ENCODE measurements at places on chromosomes 13 and 19.

- DNase-seq: no peak
Measured at GRCh38 chr13:50742968-50743367, 100.5 kb downstream of the DLEU7 start.

DNA sequence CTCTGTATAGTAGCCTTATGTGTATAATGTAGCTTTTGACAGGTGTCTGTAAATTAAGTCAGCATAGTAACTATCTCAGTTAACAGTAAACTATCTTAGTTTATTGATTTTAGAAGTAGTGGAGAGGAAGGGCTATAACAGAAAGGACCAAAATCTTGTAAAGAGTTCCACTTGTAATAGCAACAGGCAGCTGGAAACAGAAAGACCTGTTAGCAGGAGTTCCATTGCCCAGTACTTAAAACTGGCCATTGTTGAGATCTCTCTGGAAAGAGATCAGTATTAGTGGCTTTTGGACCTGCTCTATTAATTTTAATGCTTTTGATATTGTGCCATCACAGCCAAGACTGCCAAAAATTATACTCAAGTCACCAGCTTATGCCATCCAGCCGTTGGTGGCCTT is 32.0 kb upstream of the GARRE1 start:
- no peak for DNase-seq

DNA sequence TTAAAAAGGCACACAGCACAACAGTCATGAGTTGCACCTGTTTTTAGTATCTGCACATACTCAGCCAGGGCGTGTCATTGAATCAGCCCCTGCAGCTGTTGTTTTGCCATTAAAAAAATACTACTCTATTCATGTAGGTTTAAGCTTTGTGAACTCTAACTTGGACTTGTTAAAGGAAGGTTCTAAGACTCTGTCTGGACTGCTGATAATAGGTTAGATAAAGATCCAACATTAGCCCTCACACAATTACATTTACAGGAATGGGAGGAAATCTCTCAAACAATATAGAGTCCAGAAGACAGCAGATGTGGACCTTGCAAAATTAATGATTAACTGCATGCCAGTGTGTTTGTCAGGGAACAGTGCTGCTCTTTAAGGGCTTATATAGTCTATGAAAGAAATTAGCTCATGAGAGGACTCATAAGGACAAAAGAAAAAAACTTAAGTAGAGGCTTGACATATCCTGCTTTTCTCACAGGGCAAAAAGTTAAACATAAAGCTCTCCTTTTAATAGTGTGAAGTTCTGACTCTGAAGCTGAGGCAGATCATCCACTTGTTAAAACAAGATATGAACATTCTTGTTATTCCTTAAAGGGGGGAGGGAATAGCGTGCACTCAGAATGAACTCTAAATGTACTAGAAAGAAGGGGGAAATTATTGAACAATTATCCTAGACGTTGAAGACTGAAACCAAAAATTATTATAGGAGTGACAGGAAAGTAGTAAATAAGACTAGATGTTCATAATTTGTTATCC is 243.6 kb downstream of the NDFIP2 start:
- no peak for DNase-seq

DNA sequence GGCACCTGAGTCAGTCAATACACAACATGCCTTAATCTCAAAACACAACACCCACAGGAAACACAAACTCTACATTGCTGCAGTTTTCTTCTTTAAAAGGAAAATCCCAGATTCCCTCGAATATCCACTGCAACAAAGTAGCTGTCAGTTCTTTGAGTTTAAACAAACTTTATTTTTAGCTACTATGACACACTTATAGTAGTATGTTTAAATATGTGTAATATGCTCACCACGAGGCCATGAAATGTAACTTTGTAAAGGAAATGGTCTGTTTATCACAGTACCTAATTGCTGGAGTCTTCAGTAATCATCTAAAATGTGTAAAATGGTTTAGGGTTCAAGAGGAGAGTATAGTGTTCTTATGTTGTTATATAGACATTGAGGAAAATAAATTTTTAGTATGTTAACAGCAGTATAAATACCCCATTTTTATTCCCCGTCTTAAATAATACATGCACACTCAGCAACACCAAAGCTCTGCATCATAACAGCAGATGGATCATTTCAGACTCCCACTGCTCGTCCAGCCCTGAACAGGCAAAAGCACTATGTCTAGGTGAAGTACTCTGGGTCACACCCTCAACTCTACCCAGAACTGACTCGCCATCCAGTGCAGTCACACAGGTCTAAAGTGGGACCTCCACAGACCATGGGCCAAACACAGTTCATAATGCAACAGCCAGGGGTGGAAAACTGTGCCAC is 20.6 kb downstream of the TUBGCP3 start:
- DNase-seq: no peak

- no peak for DNase-seq
Measured at GRCh38 chr13:77353995-77354394, 27.1 kb upstream of the MYCBP2 start.

- DNase-seq: peak; percentile 19
Measured at GRCh38 chr19:48445256-48445605, 552 bp upstream of the GRWD1 start.

GRCh38 chr19:8498295-8498694 is 4.1 kb downstream of the PRAM1 start:
- no peak for DNase-seq

- DNase-seq: no peak
Measured at GRCh38 chr13:91349992-91350911, 2.8 kb downstream of the MIR17HG start.

DNA sequence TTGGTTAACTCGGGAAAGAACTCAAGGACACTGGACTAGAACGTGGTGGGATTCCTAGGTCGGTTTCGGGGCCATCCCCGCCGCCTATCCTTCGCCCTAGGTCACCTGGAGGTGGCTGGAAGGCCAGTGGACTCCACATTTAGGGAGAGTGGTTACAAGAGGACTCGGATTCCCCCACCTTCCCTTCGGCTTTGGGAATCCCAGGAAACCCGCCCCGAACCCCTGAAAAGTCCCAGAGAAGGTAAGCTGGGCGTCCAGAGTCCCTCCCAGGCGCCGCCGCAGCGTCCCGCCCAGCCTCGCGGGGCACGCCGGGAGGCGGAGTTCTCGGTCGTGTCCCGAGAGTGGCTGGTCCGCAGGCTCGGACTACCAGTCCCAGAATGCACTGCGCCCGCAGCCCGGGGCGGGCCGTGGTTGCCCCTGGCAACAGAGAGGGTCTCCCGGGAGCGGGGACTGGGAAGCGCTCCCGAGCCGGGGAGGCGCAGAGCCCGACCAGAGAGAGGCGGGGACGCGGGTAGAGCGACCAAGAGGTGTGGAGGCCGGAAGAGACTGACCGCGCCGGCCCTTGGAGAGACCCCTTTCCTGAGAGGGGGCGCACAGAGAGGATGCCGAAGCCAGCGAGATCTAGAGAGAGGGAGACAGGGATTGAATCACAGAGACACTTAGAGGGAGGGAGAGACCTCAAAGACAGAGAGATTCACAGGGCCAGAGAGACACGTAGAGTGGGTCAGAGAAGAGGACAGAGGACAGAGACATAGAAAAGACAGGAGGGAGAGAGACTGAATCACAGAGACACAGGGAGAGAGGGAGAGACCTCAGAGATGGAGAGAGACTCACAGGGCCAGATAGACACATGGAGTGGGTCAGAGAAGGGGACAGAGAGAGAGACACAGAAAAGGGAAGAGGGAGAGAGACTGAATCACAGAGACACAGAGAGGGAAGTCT is 2.6 kb upstream of the PRKCG start:
- peak; percentile 95 for DNase-seq

GRCh38 chr13:75738841-75739240 is 102.7 kb downstream of the LMO7 start:
- no peak for DNase-seq

DNA sequence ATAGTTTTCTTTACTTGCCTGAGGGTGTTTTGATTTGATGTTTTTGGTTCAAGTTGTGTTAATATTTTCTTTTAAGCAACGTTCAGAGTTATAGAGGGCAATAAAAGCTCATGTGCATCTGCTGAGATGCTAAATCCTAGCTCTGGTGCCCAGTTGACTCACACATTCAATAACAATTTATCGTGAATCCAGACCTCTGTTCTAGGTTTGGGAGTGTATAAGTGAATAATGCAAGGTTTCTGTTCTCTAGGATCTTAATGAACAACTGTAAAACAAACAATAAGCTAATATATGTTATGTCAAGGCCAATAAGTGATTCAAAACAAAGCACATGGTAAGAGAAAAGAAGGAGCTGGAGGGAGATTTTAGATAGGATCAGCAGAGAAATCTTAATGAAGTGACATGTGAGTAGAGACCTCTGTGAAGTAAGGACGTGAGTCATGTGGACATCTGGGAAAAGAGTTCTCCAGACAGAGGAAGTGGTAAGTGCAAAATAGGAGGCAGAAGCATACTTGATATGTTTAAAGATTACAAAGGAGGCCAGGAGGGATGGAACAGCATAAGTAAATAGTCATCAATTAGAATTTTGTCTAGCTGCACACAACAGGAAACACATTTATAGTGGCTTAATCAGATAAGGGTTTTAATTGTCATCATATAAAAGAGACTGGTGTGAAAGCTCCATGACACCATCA is 278.5 kb upstream of the HTR2A start:
- no peak for DNase-seq

DNA sequence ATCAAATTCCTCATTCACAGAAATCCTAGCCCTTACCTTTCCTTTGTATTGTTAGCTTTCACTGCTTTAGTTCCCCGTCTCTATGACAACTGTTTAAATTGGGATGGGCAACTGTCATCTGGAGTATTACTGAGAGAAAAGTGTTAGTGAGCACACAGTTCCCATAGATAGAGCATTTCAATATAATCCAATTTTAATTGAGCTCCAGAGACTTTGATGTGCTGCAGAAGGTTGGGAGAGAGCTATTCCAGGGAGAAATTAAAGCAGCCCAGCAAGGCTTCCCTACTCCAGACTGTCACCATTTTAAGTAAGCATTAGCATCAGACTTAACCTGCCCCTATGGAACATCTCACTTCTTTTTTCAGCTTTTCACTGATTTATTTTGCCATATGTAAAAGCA is 55.0 kb upstream of the MAB21L1 start:
- DNase-seq: no peak

GRCh38 chr13:51614350-51614786 is 30.1 kb downstream of the WDFY2 start:
- DNase-seq: peak; percentile 50

DNA sequence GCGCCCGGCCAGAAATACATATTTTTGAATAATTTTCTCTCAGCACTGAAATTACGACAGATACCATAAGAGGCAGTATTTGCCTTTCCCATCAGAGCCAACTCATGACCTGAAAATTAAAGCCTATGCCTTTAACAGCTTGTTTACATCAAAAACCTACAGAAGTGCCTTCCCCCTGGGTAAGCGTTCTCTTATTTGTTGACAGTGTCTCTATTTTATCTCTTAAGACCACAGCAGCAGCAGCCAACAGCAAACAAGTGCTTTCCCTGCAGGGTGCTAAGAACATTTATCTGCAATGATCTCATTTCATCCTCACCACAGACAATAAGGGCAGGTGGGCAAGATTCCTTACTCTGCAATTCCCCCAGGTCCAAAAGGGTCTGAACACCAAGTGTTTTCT is 6.0 kb downstream of the AKAP8L start:
- DNase-seq: no peak

DNA sequence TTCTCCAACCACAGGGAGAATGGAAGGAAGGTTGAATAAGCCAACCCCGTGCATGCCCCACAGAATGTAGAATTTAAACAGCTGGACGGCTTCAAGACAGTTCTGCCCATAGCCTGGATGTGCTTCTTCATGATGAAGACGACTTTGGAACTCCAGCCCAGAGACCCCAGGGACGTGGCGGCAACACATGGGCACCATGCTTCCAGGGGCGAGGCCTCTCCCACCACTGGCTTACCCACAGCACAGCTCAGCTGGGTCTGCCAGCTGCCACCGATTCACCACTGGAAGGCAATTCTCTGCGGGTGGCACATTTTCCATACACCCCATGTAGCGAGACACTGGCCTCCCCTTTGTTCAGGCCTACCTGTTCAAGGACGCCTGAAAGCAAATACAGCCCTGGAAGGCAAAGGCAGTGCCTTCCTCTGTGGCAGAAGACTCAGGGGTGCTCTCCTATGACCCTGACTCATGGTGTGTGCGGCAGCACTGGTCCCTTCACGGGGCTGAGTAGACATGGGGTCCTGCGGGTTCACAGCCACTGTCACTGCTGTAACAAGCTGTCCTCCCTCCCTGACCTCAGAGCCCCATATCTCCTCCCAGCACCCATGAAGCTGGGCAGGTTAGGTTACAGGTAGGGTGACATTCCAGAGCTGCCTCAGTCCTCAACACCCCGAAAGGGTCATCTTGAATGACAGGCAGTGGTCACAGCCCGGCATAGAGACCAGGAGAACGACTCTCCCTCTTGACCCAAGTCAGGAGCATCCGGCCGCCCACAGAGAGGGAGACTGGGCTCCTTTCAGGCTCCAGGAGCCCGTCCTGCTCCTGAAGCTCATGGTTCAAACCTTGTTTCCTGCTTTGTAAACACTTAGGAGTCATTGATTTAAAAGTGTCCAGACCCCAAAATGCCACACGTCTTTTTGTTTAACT is 72.7 kb downstream of the SPACA7 start:
- no peak for DNase-seq

GRCh38 chr13:26335158-26335557 is 81.2 kb downstream of the CDK8 start:
- no peak for DNase-seq

- no peak for DNase-seq
Measured at GRCh38 chr13:105297839-105298238, 1237.6 kb downstream of the EFNB2 start.

DNA sequence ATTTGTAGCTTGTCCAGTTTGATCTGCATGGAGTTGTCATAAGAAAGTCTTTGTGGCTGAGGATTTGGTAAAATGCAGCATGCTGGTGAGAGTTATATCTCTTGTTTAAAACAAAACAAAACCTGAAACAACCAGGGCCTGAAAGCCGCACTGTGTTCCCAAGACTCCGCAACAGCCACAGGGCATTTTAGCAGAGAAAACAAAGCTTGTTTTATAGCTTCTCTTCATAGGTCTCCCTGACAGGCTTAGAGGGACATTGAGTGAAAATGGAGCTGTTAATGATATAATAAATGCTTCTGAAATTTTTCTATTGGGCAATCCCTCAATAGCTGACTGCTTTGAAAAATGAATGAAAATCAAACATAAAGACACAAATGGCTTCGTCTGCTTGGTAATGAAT is 148.7 kb upstream of the RNF113B start:
- DNase-seq: no peak

DNA sequence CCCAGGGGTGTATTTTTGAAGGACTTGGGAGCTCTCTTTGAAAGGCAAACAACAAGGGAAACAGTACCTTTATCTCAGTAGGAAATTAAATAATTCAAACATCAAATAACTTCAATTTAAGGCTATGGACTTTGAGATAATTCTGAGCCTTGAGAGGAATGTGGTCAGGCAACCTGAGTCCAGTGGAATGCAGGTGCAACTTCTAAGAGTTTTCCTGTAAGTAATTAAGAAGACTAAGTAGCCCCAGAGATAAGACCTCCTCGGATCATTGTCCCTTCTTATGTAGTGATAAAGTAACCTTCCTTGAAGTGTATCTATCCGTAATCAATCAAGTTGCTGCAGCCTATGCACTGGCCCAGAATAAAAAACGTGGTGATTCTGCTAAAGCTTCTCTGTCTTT is 29.2 kb downstream of the ZNF701 start:
- DNase-seq: no peak

Data from anterior cingulate cortex (tissue), 58 donors.